ENCODE measurements at places on chromosomes 6 and 20.
A peak's percentile ranks its signal among the peaks of the same experiment; 100 is the strongest.

DNA sequence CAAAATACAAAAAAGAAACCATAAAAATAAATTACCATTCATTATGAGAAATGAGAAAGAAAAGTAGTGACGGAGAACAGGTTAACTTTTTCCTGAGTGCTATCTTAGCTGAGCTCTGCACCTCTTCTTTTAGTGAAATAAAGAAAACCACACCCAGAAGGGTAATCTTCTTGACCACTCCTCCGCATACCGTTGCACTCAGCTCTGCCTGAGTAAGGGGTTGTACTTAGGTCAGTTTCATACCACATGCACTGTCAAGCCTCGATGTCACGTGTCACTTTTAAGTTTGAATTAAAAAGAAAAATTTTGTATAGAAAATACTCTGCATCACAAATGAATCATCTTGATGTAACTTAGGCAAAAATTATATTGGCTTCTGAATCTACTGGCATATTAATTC is 2.8 kb downstream of the EZR start:
- no peak for DNase-seq

DNA sequence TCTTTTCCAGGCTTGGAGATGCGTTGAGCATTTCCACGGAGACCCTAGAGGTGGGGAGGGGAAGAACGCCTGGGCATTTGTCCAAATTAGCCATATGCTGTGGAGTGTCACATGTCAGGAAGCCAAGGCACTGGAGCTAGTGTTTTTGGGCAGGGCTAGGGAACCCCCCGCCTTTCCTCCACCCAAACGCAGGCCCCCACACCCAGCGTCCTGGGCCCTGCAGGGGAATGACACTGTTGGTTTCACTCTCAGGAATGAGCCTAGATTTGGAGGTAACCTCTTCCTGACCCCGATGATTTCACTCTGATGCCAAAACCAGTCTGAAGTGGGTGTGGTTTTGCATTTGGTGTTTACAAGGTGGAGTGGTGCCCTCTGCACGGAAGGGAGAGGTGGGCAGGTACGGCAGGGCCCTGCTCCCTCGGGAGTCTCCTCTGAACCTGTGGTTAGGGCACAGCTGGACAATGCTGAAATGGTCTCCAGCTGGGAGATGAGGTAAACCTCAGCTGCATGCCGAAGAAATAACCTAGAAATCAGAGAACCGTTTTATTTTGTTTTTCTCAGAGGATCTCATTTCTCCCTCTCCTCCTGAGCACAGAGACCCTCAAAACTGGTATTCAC is 29.5 kb downstream of the MTHFD1L start:
- no peak for DNase-seq

- no peak for DNase-seq
Measured at GRCh38 chr6:1087154-1087843, 224.6 kb upstream of the FOXQ1 start.

- no peak for DNase-seq
Measured at GRCh38 chr6:143079325-143079640, 18.6 kb downstream of the AIG1 start.

- no peak for DNase-seq
Measured at GRCh38 chr20:38730989-38731737, 6.9 kb downstream of the SLC32A1 start.

GRCh38 chr6:121849477-121849876 is 414.0 kb downstream of the GJA1 start:
- peak; percentile 57 for DNase-seq

GRCh38 chr6:143107911-143108761 is 47.4 kb downstream of the AIG1 start:
- DNase-seq, result no peak

- DNase-seq, result no peak
Measured at GRCh38 chr6:41289815-41290214, 3.3 kb upstream of the TREM1 start.

DNA sequence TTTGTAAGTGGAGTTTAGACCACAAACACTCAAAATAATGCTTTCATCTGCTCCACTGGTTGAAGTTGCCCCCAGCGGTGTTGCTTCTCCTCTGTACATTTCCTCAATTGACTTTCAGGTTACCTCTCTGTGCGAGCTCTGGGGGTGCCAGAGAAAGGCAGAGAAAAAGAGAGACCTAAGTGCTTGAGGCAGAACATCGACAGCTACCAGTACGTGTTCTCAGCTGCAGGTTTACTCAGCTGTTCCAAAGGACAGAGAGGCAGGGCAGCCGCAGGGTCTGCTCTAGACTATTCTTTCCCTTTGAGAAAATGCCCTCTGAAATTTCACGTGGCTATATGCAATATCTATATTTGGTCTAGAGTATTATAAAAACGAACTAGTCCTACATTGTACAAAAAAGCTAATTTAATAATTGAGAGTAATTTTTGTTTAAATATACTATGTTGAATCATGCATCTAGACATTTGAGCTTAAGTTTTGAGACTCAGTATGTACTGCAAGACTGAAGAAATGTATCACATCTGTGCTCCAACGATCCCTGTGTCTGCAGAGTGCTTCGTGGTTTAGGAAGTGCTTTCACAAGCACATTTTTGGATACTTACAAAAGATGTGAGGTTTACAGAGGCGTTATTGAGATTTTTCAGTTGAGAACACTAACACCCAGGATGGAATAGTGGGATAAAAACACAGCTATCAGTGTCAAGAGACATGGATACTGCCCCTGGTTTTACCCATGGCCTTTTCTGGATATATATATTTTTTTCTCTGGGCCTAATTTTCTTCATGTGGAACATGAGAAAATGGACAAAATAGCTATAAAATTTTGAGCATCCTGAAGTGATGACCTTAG is 453.6 kb upstream of the FLRT3 start:
- no peak for DNase-seq

- no peak for DNase-seq
Measured at GRCh38 chr6:54366667-54367327, 58.6 kb downstream of the TINAG start.

- no peak for DNase-seq
Measured at GRCh38 chr6:81998432-81998831, 246.0 kb upstream of the TENT5A start.

- DNase-seq, result no peak
Measured at GRCh38 chr6:56156643-56157042, 90.7 kb downstream of the COL21A1 start.

DNA sequence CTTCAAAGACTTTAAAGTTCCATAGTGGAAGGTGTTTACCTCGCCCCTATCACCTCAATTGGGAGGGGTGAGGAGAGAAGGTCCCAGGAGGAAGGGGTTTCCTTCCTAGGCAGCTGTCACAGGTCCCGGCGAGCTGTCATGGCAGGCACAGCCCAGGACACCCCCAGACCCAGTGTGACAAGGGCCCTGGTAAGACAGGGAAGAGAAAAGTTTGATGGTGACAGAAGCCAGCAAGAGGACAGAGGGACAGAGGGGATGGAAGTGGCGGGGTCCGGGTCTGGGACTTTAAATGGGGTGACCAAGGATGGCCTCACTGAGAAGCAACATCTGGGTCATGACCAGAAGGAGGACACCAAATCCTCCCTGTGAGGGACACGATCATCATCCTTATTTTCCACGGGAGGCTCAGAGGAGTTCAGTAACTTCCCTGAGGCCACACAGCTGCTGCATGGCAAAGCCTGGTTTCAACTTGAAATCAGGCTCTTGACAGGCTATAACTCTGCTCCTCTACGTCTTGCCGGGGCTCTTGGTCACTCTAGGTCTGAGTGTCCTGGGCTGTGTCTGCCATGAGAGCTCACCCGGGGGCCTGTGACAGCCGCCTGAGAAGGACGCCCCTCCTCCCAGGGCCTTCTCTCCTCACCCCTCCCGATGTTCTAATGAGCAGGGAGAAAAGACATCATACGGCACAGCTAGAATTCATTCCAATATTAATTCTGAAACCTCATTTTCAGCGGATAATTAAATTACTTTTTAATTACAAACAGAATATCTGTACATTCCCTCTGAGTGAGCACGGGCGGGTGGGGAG is 222.2 kb downstream of the PREX1 start:
- no peak for DNase-seq

GRCh38 chr6:105363100-105363754 is 39.7 kb downstream of the PREP start:
- DNase-seq, result no peak

DNA sequence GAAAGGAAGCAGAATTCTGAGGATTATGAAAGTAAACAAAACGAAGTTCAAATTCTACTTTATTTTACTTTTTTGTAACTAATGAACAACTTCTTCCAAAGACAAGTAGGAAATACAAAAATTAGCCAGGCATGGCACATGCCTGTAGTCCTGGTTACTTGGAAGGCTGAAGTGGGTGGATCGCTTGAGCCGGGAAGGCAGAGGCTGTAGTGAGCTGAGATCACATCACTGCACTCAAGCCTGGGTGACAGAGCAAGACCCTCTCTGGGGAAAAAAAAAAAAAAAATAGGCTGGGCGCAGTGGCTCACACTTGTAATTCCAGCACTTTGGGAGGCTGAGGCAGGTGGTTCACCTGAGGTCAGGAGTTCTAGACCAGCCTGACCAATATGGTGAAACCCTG is 82.3 kb downstream of the ATG5 start:
- DNase-seq, result no peak

- DNase-seq, result no peak
Measured at GRCh38 chr6:53031281-53031680, 33.9 kb upstream of the FBXO9 start.

GRCh38 chr20:43563429-43563828 is 4.6 kb downstream of the SGK2 start:
- no peak for DNase-seq

- no peak for DNase-seq
Measured at GRCh38 chr6:142686507-142686887, 258.5 kb downstream of the HIVEP2 start.

DNA sequence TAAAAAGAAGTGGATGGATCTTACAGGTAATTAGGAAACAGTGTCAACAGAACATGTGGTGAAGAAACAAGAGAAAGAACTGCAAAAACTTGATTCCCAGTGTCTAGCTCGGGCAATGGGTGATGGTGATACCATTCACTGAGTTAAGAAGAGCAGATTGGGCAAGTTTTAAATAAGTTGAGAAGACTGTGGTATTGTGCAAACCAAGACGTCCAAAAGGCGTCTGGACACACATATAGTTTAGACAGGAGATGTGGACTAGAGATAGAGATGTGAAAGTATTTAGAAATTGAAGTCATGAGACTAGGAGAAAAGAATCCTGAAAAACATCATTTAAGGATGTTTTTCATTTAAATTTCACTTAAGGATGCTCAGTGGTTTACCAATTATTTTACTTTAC is 53.9 kb downstream of the CDK19 start:
- DNase-seq, result no peak

- DNase-seq, result no peak
Measured at GRCh38 chr6:150517175-150517574, 82.5 kb upstream of the PLEKHG1 start.
